NCI-H1436 (cell line): ENCODE measurements at places on chromosomes 4 and X.

- no peak for DNase-seq
These were observed 41.1 kb upstream of the HS3ST1 start for GRCh38 chr4:11469650-11470437.

- DNase-seq = no peak
These were observed 684.0 kb upstream of the MAGEB2 start for GRCh38 chrX:29531336-29531735.

DNA sequence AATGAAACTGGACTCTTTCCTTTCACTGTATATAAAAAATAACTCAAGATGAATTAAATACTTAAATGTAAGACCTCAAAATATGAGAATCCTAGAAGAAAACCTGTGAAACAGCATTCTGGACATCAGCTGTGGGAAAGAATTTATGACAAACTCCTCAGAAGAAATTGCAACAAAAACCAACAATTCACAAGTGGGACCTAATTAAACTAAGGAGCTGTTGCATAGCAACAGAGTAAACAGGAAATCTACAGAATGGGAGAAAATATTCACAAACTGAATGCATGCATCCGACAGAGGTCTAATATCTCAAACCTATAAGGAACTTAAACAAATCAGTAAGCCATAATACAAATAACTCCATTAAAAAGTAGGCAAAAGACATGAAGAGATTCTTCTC lies 851.7 kb upstream of the PCDH10 start:
- DNase-seq = peak; percentile 46

DNA sequence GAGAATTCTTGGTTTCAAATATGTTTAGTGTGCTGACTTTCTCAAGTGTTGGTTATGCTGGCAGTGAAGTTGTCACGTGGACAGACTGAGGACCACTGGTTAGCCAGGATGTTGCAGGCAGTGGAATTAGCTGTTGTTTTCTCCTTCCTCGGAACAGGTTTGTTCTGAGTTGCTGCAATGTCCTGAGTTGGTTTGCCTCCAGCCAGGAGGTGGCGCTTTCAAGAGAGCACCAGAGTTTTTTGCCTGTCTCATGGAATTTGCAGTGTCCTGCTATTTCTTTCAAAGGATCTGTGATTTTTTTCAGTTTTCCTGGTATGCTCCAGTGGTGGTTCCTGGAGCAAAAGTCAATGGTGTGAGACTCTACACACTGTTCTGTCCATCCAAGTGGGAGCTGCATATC lies 158.1 kb upstream of the CXorf66 start:
- DNase-seq = no peak
